ENCODE measurements at places on chromosomes 1 and 21. TPM values are rescaled to one million over a fixed set of nuclear protein-coding genes. Genes with fewer than 3 reads are reported as not detected.

The NUDT4B gene
- not detected for polyA plus RNA-seq

The ZC3H11A gene
- 32.6 TPM for polyA plus RNA-seq

The SYDE2 gene
- 0.30 TPM for polyA plus RNA-seq

The FMN2 gene
- polyA plus RNA-seq, result not detected

All from foreskin keratinocyte (primary cell).